PC-9 (cell line): ENCODE measurements at places on chromosomes 13 and 19.

- no peaks in the 10 kb centered on the region for H3K4me1 ChIP-seq
- no peak overlapping the region for H3K4me3 ChIP-seq
- DNase-seq: no peak
Observed at GRCh38 chr19:29531458-29532025, 5.7 kb downstream of the VSTM2B start.

DNA sequence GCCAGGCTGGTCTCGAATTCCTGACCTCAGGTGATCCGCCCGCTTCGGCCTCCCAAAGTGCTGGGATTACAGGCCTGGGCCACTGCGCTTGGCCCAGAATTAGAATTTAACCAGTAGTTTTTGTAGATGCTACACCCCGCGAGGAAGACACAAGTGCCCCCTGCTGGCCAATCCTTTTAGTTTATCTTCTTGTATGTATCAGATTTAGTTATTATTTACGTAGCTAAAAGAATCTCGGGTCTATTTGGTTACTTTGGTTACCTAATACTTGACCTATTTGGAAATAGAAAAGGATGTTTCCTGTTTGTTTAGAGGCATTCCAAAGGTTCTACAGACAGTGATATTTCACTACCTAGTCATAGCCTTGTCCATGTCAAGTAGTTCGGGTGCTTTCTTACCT is 22.0 kb downstream of the MUC16 start:
- H3K27ac ChIP-seq: no peak overlapping the region
- no peaks in the 10 kb centered on the region for H3K27me3 ChIP-seq
- H3K4me1 ChIP-seq: peaks cover 8% of the 10 kb centered on the region; the same call in 1 of the 2 replicates
- no peak for DNase-seq
- no peak overlapping the region for H3K4me3 ChIP-seq
- H3K36me3 ChIP-seq: peaks cover 4% of the 10 kb centered on the region; the same call in 1 of the 2 replicates

GRCh38 chr13:85277748-85278147 is 521.5 kb downstream of the SLITRK6 start:
- no peak overlapping the region for H3K27ac ChIP-seq
- H3K36me3 ChIP-seq: no peaks in the 10 kb centered on the region
- H3K4me1 ChIP-seq: no peaks in the 10 kb centered on the region; the same call in 1 of the 2 replicates
- no peaks in the 10 kb centered on the region for H3K27me3 ChIP-seq
- no peak overlapping the region for H3K4me3 ChIP-seq
- DNase-seq: no peak

GRCh38 chr13:60933638-60934037 is 482.0 kb downstream of the PCDH20 start:
- H3K36me3 ChIP-seq: no peaks in the 10 kb centered on the region
- H3K27me3 ChIP-seq: no peaks in the 10 kb centered on the region
- no peak for DNase-seq
- H3K4me1 ChIP-seq: peaks cover 10% of the 10 kb centered on the region
- no peak overlapping the region for H3K4me3 ChIP-seq

DNA sequence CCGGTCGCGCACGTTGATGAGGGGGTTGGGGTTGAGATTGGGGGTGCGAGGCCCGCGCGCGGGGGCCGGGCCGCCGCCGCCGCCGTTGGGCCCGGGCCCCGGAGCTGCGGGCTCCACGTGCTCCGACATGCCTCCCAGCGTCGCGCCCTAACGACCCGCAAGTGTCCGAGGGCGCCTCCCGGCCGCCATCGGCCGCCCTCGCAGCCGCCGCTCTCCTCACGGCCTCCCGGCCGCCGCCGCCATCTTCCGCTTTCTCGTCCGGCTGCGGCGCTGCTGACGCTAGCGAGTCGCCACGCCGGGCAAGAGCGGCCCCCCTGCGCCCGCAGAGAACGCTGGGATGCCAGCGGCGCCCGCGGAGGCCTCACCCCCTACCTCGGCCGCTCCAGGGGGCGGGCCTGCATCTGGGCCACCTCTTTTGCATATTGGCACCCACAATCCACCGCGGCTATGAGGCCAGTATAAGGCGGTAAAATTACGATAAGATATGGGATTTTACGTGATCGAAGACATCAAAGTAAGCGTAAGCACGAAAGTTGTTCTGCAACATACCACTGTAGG is at the start of gene TMEM259:
TMEM259 (minus strand) TSS at position 256 of the 558 bp plus-strand sequence; CDS start at position 129, 127 bp downstream.
- no peaks in the 10 kb centered on the region for H3K27me3 ChIP-seq
- H3K4me1 ChIP-seq: peaks cover 37% of the 10 kb centered on the region
- peak within 1 kb of the TSS; percentile 86 for H3K4me3 ChIP-seq
- H3K27ac ChIP-seq: peak within 1 kb of the TSS; percentile 77

- no peaks in the 10 kb centered on the region for H3K27me3 ChIP-seq
- H3K27ac ChIP-seq: no peak overlapping the region
- no peak overlapping the region for H3K4me3 ChIP-seq
- no peak for DNase-seq
Observed at GRCh38 chr19:7639863-7640348, 3.0 kb downstream of the STXBP2 start.

DNA sequence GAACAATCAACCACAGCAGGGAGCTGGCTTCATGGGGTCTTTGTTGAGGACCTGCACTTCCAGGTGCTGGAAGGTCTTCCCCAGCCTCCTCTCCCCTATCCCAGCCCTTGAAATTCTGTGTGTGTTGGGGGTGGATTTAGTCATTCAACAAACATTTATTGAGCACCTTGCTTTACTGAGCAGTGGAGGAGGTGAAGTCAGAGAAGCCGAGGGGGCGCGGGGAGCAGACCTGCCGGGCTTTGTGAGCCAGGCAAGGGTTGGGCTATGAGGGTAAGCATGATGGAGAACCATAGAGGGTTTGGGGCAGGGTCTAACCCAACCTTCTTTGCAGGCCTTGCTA is 3.5 kb upstream of the C19orf85 start:
- DNase-seq: no peak
- no peak overlapping the region for H3K27ac ChIP-seq
- no peaks in the 10 kb centered on the region for H3K36me3 ChIP-seq
- H3K27me3 ChIP-seq: no peaks in the 10 kb centered on the region

GRCh38 chr19:41589371-41589770 is 13.4 kb downstream of the CEACAM21 start:
- H3K4me1 ChIP-seq: no peaks in the 10 kb centered on the region
- no peak overlapping the region for H3K4me3 ChIP-seq
- DNase-seq: no peak
- no peaks in the 10 kb centered on the region for H3K36me3 ChIP-seq
- no peak overlapping the region for H3K27ac ChIP-seq
- no peaks in the 10 kb centered on the region for H3K27me3 ChIP-seq

GRCh38 chr13:98515818-98516465 is 61.0 kb downstream of the STK24 start:
- H3K36me3 ChIP-seq: peaks cover 25% of the 10 kb centered on the region
- H3K27ac ChIP-seq: peak overlapping the region; percentile 12; the same call in 1 of the 2 replicates
- H3K27me3 ChIP-seq: no peaks in the 10 kb centered on the region
- DNase-seq: no peak

- no peaks in the 10 kb centered on the region for H3K36me3 ChIP-seq
- peaks cover 54% of the 10 kb centered on the region for H3K4me1 ChIP-seq
- no peak overlapping the region for H3K4me3 ChIP-seq
- DNase-seq: no peak
- no peaks in the 10 kb centered on the region for H3K27me3 ChIP-seq
Observed at GRCh38 chr19:47123406-47123805, 7.2 kb upstream of the SAE1 start.

GRCh38 chr13:87878706-87879105 is 207.5 kb downstream of the SLITRK5 start:
- no peaks in the 10 kb centered on the region for H3K4me1 ChIP-seq
- H3K4me3 ChIP-seq: no peak overlapping the region
- H3K36me3 ChIP-seq: no peaks in the 10 kb centered on the region

GRCh38 chr19:5953680-5954213 is 24.2 kb downstream of the RANBP3 start:
- no peak overlapping the region for H3K27ac ChIP-seq
- H3K36me3 ChIP-seq: no peaks in the 10 kb centered on the region
- no peaks in the 10 kb centered on the region for H3K27me3 ChIP-seq
- no peaks in the 10 kb centered on the region for H3K4me1 ChIP-seq

DNA sequence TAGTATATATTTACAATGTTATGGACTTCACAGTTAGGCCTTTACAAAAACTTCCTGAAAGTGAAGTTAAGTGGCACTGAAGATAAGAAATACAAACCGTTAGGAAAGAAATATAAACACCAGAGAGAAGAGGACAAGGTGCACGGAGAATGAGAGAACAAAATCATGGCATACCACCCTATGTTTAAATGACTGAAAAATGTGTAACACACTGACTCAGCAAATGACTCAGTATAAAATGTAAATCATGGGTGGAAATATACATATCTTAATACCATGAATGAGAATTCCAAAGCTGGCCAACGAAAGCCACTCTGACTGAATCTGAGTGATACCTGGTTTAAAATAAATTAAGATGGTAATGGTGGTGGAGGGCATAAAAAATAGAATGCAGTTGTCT is 260.8 kb downstream of the DNAJC15 start:
- no peaks in the 10 kb centered on the region for H3K36me3 ChIP-seq
- H3K27me3 ChIP-seq: no peaks in the 10 kb centered on the region
- no peak overlapping the region for H3K4me3 ChIP-seq

GRCh38 chr19:2358548-2359173 is 1.4 kb upstream of the TMPRSS9 start:
- peaks cover 16% of the 10 kb centered on the region; the same call in 1 of the 2 replicates for H3K27me3 ChIP-seq
- H3K27ac ChIP-seq: no peak overlapping the region
- no peak overlapping the region for H3K4me3 ChIP-seq
- H3K4me1 ChIP-seq: no peaks in the 10 kb centered on the region

DNA sequence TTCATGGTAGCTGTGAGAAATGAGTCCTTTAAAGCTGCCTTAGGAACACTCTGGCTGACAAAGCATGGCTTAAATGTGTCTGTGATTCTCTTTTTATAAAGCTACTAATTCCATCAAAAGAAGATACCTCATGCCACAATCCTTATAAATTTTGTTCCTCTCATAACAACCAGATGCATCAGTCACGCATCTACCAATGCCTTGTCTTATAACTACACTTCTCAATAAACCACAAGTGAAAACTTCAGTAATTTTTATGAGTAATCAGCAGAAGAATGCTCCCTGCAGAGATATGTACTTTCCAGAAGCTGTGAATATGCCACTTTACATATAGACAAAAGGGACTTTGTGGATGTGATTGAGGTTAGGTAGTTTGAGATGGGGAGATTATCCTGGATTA is 147.8 kb downstream of the SUCLA2 start:
- H3K27ac ChIP-seq: no peak overlapping the region
- no peaks in the 10 kb centered on the region for H3K4me1 ChIP-seq
- no peak overlapping the region for H3K4me3 ChIP-seq
- DNase-seq: no peak
- H3K27me3 ChIP-seq: no peaks in the 10 kb centered on the region
- no peaks in the 10 kb centered on the region for H3K36me3 ChIP-seq

GRCh38 chr13:40255551-40255950 is 410.9 kb downstream of the FOXO1 start:
- H3K36me3 ChIP-seq: no peaks in the 10 kb centered on the region
- no peak for DNase-seq
- H3K27me3 ChIP-seq: no peaks in the 10 kb centered on the region

DNA sequence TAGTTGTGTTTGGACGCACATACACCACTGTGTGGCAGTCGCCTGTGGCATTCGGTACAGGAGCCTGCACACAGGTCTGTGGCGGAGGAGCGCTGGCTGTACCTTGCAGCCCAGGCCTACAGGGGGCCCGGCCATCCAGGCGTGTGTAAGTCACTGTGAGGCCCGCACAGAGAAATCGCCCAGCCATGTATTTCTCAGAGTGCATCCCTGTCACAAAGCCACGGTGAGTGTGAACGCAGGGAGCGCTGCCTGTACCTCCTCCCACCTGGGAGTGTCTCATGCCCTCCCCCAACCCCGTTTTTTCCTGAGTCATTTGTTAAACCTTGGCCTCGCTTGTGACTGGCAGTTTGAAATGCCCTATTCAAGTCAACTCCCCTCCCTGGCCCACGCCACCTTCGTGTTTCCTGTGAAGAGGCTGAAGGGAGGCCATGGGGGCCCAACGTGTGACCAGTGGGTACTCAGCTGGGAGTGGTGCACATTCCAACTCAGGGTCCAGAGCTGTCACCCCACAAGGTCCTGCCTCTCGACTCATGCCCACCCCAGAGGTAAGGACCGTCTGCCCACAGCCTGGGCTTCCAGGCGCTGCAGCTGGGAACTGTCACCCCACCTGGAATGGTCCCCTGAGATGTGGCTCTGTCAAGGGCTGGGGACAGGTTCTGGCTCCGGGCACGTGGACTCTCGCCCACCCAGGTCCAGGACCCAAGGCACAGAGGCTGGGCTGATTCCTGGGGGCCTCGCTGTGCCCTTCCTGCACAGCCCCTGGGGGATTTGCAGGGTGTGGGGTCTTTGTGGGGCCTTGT is 11.6 kb upstream of the RASA3 start:
- no peaks in the 10 kb centered on the region for H3K36me3 ChIP-seq
- H3K27me3 ChIP-seq: no peaks in the 10 kb centered on the region
- no peak for DNase-seq
- H3K4me1 ChIP-seq: no peaks in the 10 kb centered on the region
- H3K27ac ChIP-seq: no peak overlapping the region
- no peak overlapping the region for H3K4me3 ChIP-seq

- H3K27me3 ChIP-seq: no peaks in the 10 kb centered on the region
- no peaks in the 10 kb centered on the region for H3K4me1 ChIP-seq
- no peak overlapping the region for H3K4me3 ChIP-seq
- no peaks in the 10 kb centered on the region for H3K36me3 ChIP-seq
- no peak overlapping the region for H3K27ac ChIP-seq
- no peak for DNase-seq
Observed at GRCh38 chr13:75473468-75473867, 8.5 kb downstream of the TBC1D4 start.

- H3K27ac ChIP-seq: no peak overlapping the region
- DNase-seq: no peak
- no peaks in the 10 kb centered on the region for H3K27me3 ChIP-seq
- no peaks in the 10 kb centered on the region for H3K4me1 ChIP-seq
- no peaks in the 10 kb centered on the region for H3K36me3 ChIP-seq
Observed at GRCh38 chr13:90910018-90910639, 437.4 kb upstream of the MIR17HG start.

DNA sequence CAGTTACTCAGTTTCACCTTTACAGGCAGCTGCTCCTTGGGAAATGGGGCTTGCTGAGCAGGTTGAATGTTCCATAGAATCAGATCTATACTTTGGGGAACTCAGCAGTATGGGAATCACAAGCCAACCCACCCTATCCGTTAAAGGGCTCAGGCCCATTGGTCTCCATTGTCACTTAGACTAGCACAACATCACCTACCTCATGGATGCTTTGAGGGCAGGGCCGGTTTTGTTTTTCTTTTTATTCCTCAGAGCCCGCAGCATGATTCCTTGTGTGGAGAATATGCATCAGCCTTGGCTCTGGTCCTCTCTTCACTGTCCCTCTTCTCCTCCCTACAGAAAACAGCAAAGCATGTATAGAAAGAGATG is 48.0 kb downstream of the LRCH1 start:
- peak overlapping the region; percentile 76 for H3K27ac ChIP-seq
- no peak overlapping the region for H3K4me3 ChIP-seq
- no peaks in the 10 kb centered on the region for H3K27me3 ChIP-seq
- DNase-seq: no peak

GRCh38 chr19:17415121-17415520 is 4.7 kb upstream of the MVB12A start:
- H3K27ac ChIP-seq: no peak overlapping the region
- no peaks in the 10 kb centered on the region for H3K27me3 ChIP-seq
- DNase-seq: no peak
- H3K36me3 ChIP-seq: no peaks in the 10 kb centered on the region
